ENCODE measurements at places on chromosomes 13 and 19.

GRCh38 chr19:57641715-57642234, 8.8 kb downstream of the ZNF211 start:
- no peak for DNase-seq

DNA sequence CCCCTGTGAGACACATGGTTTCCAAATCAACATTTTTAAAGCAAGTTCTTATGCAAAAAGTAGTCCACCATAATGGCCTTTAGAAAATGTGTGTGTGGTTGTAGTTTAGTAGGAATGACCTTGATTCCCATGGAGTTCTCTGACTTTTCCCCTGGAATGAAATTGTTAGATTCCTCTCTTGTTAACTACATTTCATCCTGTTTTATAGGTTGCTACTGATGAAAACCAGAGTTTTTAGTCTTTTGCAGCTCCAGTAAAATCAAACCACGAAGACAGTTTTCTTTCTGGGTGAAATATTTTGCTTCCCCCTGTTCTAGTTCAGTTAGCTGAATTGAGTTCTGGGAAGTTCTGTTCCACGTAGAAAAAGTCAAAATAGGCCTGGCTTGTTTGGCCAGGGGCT, 107.7 kb downstream of the RAB20 start:
- DNase-seq, result no peak

DNA sequence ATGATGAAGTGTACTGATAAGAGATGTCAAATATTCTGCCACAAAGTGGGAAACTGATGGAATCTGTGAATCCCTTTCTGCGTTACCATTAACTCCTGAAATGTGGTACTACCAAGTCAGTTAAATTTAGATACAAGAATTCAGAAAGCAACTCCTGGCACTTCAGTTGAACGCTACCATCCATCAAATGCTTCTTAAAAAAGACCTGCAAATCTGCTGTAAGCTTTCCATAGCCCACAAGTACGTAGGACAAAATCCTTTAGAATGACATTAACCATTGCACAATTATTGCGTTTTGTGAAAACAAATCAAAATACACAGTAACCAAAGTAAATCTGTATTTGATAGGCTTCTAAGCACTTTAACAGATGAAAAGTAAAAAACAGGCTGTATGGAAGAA, 5.4 kb downstream of the SMAD9 start:
- no peak for DNase-seq

- DNase-seq, result no peak
Observed at GRCh38 chr19:17060802-17061201, 14.4 kb downstream of the HAUS8 start.

- DNase-seq, result no peak
Observed at GRCh38 chr19:3404324-3405260, 38.2 kb downstream of the NFIC start.

- no peak for DNase-seq
Observed at GRCh38 chr13:50161052-50161451, 145.8 kb downstream of the KCNRG start.

DNA sequence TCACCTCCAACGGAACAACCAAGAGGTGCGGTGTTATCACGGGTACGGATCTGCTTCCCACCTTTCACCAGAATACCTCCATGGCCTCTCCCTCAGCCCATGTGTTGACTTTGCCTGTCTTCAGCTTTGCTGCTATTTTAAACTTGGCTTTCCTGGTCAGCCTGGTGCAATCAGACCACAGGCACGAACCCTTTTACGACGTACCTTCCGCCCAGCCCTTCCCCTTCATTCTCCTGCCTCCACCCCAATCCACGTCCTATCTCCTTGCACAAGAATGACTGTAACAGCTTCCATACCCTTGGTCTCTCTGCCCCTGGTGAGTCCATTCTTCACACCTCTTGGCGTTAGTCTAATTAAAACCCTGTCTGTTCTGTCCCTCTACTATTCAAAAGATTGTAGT, 431.7 kb downstream of the EFNB2 start:
- DNase-seq, result no peak

- no peak for DNase-seq
Observed at GRCh38 chr13:94703271-94703670, 9.1 kb downstream of the SOX21 start.

GRCh38 chr19:18097993-18098890, 664 bp downstream of the MAST3 start:
- DNase-seq, result no peak

DNA sequence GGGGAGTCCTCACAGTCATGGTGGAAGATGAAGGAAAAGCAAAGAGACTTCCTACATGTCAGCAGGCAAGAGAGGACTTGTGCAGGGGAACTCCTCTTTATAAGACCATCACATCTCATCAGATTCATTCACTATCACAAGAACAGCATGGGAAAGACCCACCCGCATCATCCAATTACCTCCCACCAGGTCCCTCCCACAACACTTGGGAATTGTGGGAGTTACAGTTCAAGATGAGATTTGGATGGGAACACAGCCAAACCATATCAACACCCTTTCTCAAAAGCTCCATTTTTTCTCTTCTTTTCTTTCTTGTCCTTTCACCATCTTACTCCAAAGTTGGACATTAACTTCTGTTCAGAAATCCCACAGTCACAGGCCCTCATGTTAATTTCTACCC, 4.7 kb upstream of the LRP3 start:
- no peak for DNase-seq

- DNase-seq, result no peak
Observed at GRCh38 chr19:670609-671075, 5.5 kb upstream of the FSTL3 start.
